Dermis microvascular lymphatic vessel endothelial cell (primary cell): ENCODE measurements at places on chromosomes 5 and 9.

- DNase-seq: no peak
These were observed 122.5 kb downstream of the LMNB1 start for GRCh38 chr5:126899476-126899875.

DNA sequence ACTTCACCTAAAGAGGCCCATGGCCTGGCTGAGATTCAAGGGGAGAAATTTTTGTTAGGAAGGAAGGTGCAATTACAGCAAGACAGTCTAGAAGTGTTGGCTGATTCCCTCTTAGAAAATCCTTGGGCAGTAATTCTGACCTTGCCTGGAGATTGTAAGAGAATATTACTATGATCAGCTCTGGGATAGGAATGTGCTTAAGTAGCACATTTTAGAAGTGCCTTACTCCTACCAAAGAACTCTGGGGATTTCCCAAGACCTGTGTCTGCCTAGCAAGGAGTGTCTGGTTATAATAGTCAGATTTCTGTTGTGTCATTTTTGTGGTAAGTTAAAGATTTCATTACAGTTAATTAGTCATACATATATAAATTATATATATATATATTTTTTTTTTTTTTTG is 52.3 kb downstream of the NLN start:
- DNase-seq: no peak

- DNase-seq: no peak
These were observed 9.9 kb upstream of the SPARC start for GRCh38 chr5:151696470-151697061.

DNA sequence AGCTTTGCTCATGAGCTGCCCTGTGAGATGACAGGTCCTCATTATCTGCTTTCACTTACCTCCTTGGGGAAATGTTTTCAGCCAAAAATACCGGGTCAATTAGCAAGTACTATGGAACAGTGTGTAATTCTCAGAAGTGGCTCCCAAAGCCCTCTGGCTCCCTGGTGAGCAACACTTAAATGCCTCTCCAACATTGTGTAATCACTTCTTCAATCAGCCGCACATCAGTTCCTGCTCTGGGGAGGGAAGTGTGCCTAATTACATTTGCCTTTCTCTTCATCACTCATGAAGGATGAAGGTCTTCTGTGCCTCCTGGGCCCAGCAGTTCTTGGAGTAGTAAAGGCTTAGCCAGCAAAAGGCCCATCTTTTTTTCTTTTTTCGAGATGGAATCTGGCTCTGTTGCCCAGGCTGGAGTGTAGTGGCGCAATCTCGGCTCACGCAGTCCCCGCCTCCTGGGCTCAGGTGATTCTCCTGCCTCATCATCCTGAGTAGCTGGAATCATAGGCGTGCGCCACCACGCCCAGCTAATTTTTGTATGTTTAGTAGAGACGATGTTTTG is 23.1 kb downstream of the NIM1K start:
- no peak for DNase-seq

GRCh38 chr9:89455356-89455824 is 42.5 kb downstream of the SEMA4D start:
- DNase-seq: no peak

DNA sequence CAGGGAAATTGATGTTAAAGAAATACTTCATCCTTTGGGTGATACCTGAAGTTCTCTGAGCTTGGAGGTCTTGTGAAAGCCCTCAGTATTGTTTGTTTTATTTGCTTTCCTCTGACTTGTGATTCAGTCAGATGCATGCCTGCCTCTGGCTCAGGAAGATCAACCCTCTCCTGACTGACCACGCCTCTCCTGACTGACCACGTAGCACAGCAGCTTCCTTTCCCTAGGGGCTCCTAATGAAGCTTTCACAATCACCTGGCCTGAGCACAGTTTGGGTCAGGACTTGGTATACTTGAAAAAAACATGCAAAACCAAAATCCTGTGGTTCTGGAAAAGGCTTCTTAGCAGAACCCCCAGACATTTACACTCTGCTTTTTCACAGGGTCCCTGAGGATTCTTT is 3.8 kb downstream of the TGFBI start:
- DNase-seq: no peak

- no peak for DNase-seq
These were observed 75.0 kb downstream of the NR2F1 start for GRCh38 chr5:93658044-93658443.
